Bone marrow (tissue), 2 donors: ENCODE measurements at places on chromosomes 16 and 17.

GRCh38 chr17:48526608-48527546 is 3.9 kb downstream of the HOXB1 start:
- DNase-seq: no peak

- DNase-seq: no peak
These were observed 131.7 kb upstream of the HSBP1 start for GRCh38 chr16:83676086-83676485.

- no peak for DNase-seq
These were observed 77.9 kb downstream of the CCT6B start for GRCh38 chr17:34883106-34884000.

- no peak for DNase-seq
These were observed 8.3 kb upstream of the LPCAT2 start for GRCh38 chr16:55500530-55501011.

DNA sequence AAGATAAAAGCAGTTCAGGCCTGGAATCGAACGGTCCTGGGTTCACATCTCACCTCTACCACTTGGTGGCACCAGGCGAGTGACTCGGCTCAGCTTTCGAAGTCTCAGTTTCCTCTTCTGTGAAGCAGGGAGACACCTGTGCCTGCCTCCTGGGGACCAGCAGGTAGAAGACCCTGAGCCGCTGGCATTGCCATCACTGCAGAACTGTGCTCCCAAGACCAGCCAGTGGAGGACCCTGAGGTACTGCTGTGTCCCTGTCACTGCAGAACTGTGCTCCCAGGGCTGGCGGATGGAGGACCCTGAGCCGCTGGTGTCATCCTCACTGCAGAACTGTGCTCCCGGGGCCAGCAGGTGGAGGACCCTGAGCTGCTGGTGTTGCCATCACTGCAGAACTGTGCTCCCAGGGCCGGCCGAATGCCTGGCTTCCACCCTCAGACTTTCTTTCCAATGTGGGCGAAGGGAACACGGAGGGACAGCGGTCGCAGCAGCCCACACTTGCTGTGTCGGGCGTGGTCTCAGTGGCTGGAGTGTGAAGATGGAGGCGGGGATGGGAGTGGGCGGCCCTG is 8.7 kb upstream of the SLC7A5 start:
- DNase-seq: no peak

DNA sequence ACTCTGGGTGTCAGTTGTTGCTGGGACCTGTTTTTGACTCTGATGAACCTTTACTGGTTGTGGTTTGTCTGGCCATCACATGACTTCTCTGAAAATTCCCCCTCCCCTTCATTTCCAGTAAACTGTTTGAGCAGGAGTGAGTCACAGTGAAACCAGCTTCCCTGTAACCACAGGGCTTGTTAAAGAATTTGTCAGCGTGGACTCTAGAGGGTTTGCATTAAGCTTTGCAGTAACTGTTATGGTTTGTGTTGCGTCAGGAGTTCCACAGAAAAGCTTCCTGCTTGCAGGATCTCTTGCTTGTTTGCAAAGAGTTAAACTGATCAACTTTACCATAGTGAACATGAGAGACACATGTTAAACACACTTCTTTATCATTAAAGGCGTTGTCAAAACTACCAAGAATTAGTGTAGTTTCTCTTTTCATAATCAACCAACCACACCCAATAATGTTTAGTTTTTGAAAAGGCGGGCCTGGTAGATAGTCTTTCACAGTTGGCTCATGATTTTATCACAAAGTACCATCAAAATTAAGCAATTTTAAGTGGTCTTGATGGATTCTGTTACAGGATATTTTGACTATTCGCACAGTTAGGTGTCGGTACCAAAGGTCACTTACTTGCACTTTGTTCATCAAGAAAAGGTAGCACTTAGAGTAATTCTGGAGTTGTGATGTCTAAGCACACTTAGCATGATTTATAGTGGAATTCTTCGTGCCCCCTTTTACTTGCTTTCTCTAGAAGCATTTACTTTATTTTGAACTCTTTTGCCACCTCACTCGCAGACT is 79.3 kb downstream of the VMP1 start:
- peak; percentile 15 for DNase-seq

GRCh38 chr16:13322336-13322735 is 420.9 kb downstream of the SHISA9 start:
- peak; percentile 7 for DNase-seq

DNA sequence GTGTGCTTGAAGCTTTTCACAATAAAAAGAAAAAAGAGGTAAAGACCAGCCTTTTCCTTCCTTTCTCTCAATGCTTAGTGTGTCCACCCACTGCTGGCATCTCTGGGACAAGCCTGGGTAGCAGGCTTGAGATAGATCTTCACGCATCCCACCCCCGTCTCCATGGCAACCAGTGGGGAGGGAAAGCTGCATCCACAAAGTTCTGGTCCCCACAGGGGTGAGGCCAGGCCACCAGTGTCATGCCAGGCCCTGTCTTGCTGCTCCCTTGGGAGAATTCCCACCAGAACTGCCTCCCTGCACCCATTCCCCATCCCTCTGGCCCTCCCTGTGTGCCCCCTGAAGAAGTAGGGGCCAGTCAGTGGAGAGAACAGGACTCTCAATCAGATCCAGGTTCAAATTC is 259.9 kb downstream of the MRTFB start:
- no peak for DNase-seq

- no peak for DNase-seq
These were observed 41.1 kb upstream of the DHRS7B start for GRCh38 chr17:21085707-21086106.

- no peak for DNase-seq
These were observed 25.0 kb upstream of the TMEM97 start for GRCh38 chr17:28293994-28294393.

- DNase-seq: no peak
These were observed 10.6 kb upstream of the NUDT16L1 start for GRCh38 chr16:4682616-4683254.

DNA sequence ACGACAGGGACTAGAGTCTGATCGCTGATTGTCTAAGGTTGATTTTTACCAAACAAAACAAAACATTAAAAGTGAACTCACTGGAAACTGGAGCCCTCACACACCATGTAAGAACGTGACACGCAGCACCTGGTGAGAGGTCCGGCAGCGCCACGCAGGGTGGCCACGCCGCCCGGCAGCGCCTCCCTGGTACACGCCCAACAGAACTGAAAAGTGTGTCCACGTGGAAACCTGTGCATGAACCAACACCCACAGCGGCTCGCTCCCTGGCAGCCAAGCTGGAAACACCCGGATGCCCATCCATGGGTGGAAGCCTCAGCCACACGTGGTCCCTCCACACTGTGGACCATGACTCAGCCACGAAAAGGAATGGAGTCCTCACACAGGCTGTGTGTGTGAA is 9.1 kb downstream of the GALNS start:
- no peak for DNase-seq

- DNase-seq: no peak
These were observed 20.8 kb upstream of the CLEC18C start for GRCh38 chr16:70152578-70153302.

GRCh38 chr16:28923231-28923587 is 1.8 kb downstream of the RABEP2 start:
- DNase-seq: no peak

GRCh38 chr17:70945386-70945785 is 776.1 kb downstream of the KCNJ2 start:
- DNase-seq: no peak

GRCh38 chr17:75783803-75784472 is 668 bp upstream of the UNK start:
- DNase-seq: no peak
